ENCODE measurements at places on chromosomes 3 and 15.

DNA sequence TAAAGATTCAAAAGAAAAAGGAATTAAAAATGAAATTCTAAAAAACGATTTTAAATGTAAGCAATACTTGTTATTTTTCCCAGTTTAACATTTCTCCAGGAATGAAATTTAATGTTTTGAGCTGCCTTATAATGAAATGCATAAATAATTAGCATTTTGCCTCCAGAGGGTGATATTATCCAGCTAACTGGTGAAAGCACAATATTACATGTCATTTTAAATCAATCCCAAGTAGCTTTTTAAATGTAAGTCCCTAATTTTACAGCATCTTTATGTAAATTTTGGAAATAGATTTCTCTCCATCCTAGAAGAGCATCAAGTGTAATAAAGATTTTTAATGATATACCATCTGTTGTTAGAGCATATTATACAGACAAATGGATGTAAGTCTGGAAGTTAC lies 139.1 kb upstream of the P2RY1 start:
- no peak for DNase-seq

DNA sequence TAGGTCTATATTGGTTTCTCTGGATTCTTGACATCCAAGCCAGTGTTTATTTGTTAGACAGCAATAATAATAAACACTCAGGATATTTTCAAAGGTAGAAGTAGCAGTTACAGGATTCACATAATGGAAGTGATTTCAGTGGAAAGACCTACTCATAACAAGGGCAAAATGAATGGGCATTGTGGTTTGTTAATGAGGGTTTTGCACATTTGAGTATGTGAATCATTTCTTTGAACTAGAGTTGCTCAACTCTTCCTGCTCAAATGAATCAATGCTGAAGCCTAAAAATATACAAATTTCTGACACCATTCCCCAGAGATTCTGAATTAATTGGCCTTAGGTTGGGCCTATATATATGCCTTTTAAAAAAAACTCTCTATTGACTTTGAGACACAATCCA lies 4.1 kb upstream of the COL6A5 start:
- DNase-seq, result no peak

GRCh38 chr3:186950402-186951093 lies 20.2 kb downstream of the ST6GAL1 start:
- DNase-seq, result no peak

DNA sequence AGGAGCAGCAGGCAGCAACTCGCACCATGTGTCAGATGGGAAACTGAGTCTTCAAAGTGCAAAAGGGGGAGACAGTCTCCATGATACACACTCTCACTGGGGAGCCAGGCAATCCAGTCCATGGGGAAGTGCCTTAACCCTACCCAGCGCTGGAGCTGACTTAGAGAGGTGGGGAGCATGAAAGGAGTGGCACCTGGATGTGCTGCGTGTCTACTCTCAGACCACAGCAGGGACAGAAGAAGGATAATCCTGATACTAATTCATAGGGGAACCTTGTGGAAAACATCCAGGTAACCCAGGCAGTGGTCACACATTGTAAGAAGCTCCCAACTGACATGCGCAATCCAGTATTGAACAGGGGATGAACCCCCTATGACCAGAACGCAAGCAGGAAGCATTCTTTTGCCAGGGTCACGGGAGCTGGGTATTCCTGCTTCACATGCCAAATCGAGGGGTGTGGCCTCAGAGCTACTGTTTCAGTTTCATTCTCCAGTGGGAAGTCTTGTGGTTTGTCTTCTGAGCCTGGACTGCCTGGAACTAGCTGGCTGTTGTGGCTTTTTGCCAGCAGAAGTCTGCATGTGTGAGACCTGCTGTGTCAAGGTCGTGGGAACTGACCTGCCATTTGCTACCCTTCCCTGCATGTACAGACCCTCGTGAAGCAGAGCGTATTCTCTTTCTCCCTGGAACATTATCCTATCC lies 367.6 kb upstream of the NDN start:
- DNase-seq, result no peak

DNA sequence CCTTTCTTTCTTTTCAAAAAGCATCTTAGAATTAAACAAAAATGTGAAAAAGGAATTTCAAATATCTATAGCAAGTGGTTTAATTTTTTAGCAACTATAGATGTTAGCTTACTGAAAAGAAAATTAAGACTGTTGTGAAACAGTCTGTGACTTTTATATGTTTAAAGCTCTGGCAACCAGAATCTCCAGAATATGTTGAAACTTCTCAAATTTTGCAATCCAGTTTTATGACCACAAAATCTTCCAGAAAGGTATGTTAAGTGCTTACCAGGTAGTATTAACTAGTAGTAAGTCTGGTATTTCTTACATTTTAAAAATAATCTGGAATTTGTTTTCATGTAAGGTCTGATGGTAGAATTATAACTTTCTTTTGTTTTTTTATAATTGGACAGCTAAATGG lies 235.0 kb downstream of the SLC9A9 start:
- peak; percentile 69 for DNase-seq

DNA sequence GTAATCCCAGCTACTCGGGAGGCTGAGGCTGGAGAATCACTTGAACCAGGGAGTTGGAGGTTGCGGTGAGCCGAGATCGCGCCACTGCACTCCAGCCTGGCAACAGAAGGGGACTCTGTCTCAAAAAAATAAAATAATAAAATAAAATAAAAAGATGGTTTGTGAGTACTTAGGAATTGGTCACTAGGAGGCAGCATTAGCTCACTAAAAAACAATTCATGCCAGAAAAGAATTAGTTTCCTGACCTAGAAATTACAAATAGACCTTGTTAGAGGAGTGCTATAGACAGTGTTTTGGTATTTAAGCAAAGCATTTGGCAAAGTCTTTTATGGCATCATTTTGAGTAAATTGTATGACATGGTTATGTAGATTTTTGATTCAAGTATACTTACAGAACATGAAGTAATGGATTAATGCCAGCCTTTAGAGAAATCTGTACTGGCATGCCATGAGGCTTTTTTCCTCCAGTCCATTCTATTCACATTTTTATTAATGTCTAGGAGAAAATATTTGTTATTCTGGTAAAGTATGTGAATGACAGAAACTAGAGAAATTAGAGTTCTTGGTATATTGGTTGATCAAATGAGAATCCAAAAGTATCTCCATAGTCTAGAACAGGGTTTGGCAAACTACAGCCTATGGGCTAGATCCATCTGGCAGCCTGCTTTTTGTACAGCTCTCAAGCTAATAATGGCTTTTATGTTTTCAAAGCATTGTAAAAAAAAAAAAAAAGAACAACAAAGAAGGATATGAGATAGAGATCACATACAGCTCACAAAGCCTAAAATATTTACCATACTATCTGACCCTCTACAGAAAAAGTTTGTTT lies 81.6 kb downstream of the LRRC49 start:
- DNase-seq, result peak; percentile 6

- DNase-seq, result no peak
Observed at GRCh38 chr15:75170711-75171341, 30.9 kb upstream of the C15orf39 start.

DNA sequence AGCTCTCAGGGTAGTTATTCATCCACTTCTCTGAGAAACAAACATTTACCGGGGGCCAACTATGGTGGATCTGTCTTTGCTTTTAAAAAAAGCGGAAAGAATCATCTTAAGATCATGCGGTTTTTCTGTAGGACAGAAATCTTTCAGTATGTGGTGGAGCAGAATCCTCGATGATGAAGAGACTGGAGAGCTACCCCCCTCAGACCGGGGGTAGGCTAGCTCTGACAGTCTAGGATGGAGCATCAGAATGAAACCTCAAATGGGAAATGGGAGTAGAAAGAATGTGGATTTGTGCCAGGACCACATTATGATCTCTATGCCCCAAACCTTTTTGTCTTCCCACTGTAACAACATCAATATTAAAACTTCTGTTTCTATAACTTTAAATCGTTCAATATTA lies 30.3 kb downstream of the TPRG1 start:
- no peak for DNase-seq

DNA sequence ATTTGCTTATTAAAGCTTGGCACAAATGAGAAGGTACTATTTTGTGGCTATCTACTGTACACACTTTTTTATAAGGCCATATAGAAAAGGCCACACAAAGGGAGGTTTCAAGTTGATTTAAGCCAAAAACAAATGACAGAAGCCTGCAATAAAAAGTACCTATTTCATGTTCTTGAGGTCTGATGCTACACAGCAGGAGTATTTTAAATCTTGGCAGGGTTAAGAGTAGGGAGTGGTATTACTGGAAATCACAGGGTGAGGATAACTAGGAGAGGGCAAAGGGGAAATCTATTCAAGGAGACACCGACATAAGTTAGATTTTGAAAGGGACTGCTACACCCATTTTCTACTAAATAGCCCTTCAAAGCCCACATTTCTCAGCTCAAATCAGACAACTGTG lies 146.2 kb downstream of the GREM1 start:
- DNase-seq, result no peak

DNA sequence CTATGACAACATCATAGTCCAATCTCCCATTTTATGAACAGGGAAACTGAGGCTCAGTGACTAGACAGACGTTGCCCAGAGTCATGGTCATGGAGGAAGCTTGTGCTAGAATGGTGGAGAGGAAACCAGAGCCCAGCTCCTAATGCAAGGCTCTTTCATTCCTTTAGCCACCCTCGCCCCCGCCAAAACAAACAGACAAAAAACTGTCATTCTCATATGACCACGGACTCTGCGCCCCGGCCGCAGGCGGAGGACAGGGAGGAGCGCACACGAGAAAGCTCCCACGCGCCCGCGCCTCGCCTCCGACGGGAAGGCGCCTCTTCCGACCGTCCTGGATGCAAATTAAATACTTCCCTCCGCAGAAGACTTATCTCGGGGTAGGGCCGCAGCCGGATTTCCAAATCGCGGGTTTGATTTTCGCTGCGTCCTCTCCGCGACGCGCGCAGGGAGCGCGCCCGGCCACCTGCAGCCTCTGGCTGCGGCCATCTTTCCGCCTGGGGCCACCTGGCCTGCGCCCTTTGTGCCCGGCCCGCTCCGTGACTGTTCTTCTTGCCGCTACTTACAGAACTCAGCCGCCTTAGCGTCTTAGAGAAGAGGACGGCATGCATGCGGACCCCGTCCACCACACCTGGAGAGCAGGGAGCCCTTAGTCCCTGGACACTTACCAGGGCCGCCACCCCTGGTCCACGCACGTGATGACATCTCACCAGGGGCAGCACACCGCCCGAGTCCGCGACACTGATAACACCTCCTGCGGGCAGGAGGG lies 670 bp upstream of the ATP13A3 start:
- peak; percentile 58 for DNase-seq

DNA sequence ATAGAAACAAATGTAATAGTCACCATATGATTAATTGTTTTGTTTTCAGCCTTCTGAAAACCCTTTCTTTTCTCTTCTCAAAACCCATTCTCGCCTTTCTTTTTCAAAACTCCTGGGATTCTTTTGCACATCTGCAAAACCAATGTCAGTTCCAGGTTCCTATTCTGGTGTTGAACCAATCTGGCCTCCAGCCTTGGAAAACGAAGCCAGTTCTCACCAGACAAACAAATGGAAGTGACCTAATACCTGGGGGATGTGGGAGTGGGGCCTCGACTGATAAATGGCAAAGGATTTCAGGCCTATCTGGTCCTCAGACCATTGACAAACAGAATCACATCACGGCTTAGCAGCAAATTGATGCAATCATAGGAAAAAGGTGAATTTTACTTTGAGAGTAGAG lies 73.0 kb downstream of the COL8A1 start:
- no peak for DNase-seq

DNA sequence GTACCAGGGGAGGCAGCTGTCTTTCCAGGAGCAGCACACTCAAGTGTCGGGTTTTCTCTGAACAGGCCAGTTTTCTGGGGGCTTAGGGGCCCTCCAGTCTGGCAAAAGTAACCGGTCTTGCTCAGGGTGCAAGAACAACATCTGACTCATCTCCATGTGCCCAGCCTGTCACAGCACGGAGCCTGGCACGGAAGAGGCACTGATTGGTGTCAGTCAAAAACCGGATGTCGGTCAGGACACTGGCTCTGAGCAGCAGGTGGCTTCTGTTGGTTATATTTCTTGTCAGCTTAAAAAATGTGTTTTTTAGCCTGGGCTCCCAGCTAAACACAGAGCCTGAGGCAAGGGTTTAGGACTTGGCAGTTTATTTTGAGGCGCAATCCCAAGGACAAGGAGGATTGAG lies 139.9 kb downstream of the FBLN2 start:
- no peak for DNase-seq

DNA sequence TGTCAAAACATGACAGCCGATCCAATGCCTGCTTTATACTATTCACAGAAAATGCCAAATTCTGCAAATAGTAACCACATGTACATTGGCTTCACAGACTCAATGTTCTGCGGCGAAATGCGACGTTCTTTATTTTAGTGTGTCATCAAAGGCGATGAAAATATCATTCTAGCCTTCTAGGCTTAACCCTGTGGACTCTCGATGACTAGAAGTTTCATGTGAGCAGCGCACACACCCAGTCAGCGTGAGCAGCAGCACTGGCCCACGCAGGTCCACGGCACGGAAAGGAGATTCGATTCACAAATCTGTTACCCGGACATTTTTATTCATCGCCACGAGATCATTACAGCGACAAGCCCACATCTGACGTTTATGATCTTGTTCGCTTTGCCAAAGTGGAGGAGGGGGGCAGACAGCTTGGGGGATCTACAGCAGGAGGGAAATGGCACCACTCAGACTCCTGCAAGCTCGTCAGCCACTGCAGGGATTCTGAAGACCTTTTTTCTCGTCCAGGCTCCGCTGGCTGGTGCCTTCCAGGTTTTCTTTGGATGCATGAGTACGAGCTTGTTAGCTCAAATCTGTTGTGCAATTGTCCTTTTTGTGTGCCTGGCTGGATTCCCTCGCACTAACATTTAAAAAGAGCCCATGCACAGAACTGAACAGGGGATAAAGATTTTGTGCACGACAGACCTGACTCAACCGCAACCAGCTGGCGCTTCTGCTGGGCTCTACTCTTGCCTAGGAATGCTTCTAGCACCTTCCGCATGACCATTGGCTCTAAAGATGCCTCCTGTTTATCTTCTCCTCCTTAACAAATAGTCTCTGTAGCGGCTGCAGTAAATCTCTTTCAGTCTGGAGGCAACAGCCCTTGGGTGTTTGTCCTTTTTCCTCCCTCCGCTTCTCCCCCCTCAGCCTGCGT lies 938.4 kb downstream of the MCTP2 start:
- no peak for DNase-seq

DNA sequence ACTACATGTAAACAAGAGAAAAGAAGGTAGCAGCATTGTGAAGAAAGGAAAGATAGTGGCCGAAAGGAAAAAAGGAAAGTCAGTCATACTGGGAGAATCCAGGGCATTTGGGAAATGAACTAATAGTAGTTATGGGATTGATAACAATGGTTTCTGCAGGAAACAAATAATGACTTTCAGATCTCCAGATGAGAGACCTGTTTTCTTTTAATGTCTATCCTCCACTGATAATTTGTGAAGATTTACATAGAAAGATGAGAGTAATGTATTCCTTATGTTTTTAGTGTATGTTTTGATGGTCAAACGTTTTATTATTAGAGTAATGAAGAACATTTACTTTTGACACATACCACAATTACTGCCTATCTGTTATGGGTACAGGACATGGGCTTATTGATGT lies 15.0 kb upstream of the ZNF385D start:
- no peak for DNase-seq
